ENCODE measurements at places on chromosomes 1 and 21. TPM values are rescaled to one million over a fixed set of nuclear protein-coding genes. Genes with fewer than 3 reads are reported as not detected.

The C1orf116 gene
- total RNA-seq = 5.3 TPM

The KCNE2 gene
- 0.28 TPM for total RNA-seq

The KIAA0040 gene
- total RNA-seq = 11.9 TPM

The RNASEL gene
- total RNA-seq = 0.94 TPM

DNA sequence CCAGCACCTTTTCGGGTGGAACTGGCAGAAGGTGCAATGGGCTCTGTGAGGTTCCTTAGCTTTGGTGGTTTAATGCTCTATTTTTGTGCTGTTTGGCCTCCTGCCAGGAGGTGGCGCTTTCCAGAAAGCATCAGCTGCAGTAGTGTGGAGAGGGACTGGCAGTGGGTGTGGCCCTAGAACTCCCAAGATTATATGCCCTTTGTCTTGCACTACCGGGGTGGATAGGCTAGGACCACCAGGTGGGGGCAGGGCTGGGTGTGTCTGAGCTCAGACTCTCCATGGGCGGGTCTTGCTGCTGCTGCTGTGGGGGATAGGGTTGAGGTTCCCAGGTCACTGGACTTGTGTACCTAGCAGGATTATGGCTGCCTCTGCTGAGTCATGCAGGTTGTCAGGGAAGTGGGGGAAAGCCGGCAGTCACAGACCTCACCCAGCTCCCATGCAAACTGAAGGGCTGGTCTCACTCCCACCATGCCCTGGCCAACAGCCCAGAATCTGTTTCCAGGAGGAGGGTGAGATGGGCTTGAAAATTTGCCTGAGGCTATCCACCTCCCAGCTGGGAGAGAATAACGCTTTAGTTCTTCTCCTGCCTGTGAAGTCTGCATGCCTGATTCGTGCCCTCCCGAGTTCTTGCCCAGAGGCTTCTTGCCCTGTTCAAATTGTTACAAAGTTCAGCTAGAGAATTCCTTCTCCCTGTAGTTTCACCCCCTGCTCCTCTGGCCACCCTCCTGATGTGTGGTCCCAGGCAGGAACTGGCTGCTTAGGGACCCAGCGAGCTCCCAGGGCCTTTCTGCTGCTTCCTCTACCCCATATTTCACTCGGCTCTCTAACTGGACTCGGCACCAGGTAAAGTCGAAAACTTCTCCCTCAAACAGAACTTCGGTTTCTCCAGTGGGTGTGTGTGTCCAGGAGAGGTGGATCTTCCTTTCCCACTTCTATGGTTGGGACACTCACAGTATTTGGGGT, 76.5 kb upstream of the BTG3 start:
- peak; percentile 33 for DNase-seq

DNA sequence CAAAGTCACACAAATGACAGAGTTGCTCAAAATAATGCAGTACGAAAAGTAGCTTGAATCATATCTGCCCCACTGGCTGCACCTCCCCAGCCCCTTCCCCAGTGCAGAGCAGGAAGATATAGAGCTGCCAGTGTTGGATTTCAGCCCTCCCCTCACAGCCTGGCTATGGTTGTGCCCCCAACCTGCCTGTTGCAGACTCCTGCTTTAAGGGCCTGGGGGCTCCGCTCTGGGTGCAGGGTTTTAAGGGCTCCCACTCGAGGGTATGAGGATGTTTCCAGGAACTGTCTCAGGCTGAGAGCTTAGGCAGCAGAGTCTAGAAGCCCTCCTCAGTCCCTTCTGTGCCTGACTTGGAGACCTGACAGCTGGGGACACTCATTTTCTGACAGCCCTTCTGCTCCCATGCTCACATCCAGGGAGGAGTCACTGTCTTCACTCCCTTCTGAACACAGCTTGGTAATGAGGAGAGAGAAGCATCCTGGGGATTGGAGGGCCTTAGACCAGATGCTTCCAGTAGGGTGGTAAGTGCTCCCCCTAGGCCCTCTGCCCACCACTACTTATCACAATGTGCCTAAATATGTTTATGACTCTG, 4.6 kb downstream of the S100A9 start:
- DNase-seq = no peak

GRCh38 chr1:67149179-67149770, 14.5 kb upstream of the C1orf141 start:
- peak; percentile 89 for DNase-seq

GRCh38 chr1:168991667-168992475, 114.6 kb upstream of the ATP1B1 start:
- no peak for DNase-seq

GRCh38 chr21:40516335-40516734, 330.6 kb downstream of the DSCAM start:
- DNase-seq = peak; percentile 52

GRCh38 chr1:172588296-172589291, 55.6 kb downstream of the SUCO start:
- DNase-seq = no peak

DNA sequence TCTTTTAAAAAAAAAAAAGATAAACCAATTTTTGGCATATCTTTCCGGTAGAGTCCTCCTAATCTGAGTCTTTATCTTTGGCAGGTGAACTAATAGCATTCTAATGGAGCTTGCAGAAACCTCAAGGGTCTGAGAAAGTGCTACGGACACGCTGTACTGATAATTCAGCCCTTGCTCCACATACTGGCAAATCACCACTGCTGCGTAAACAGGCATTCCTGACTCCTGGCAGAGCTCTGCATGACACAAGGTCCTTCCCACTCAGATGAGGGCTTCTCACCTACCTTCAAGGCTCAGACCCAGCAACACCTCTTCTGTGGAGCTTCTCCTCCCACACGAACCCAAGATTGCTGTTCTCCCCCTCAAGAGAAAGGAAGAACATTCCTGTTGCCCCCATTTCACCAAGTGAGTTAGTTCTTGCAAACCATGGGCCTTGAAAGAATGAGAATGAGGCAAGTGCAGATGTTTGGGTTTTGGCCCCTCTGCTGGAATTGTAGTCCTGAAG, 48.0 kb downstream of the LYST start:
- no peak for DNase-seq

DNA sequence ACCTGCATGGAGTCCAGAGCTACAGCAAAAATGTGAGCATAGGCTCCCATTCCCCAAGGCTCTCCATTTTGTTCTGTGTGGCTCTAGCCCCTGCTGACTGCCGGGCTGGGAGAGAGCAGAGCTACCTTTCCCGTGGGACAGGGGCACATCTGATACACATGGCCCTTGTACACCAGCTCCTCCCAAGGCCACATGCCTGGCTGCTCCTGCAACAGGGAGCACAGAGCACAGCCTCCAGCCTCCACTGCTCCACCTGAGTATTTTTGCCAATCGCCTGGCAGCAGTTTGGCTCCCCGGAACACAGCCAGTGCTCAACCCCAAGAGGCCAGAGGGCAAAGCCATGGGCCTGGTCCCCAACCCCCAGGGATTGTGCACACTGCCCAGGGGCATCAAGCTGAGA, 146.5 kb downstream of the CHD1L start:
- DNase-seq = peak; percentile 1
